ENCODE measurements at places on chromosomes 16 and 17. TPM values are rescaled to one million over a fixed set of nuclear protein-coding genes. Genes with fewer than 3 reads are reported as not detected.

Gene SULT1A2
- not detected for total RNA-seq

Gene CNTD1
- not detected for total RNA-seq

Gene KCNJ2
- total RNA-seq = not detected

Gene VWA3A
- total RNA-seq = not detected

Gene CSH1
- not detected for total RNA-seq

Gene P2RX5
- total RNA-seq = 43.2 TPM

Gene ZPBP2
- 0.61 TPM for total RNA-seq

Gene SCIMP
- total RNA-seq = not detected

Gene KRTAP17-1
- not detected for total RNA-seq

Gene CHST4
- total RNA-seq = not detected

Gene SYT17
- total RNA-seq = 0.10 TPM

Gene IRX3
- 0.27 TPM for total RNA-seq

Gene HBA1
- total RNA-seq = not detected

Gene FBF1
- total RNA-seq = 17.2 TPM

Measured in activated CD4-positive, alpha-beta memory T cell treated with anti-CD3 and anti-CD28 coated beads for 36 hours (primary cell).